ENCODE measurements at places on chromosomes 6 and 20.

- no peak for DNase-seq
Measured at GRCh38 chr6:656460-657252, at the start of gene HUS1B. TSS of gene HUS1B (minus strand) at chr6:657100. CDS start at chr6:656944, 156 bp downstream.

DNA sequence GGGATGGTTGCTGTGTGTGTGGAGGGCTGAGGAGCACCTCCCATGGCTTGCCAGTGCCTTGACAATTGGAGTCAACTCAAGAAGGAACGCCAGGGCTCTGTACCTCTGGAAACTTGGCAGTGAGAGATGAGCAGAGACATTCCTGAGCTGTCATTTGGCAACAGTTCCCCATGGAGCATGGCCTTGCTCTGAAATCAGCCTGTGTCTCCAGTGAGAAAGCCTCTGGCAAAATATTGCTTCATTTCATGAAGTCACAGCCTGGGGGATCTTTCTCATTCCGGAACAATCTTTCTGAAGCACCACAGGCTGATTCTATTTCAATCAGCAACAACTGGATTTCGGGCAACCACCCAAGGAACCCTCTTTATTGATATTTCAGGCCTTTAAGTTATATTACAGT is 52.2 kb upstream of the FNDC1 start:
- no peak for DNase-seq

DNA sequence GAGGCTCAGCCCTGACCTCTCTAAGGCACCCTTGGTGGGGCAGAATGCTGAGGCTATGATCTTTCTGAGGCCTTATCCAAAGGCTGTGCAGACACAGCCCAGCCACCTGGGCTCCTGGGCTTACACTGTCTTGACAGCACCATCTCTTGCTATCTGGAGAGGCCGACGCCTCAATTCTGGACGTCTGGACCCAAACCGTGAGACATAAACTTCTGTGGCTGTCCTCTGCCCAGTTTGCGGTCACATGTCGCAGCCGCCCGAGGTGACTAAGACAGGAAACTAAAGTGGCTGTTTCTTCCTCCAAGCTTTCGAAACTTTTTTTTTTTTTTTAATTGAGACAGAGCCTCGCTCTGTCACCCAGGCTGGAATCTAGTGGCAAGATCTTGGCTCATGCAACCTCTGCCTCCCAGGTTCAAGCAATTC is 49.3 kb downstream of the PRR18 start:
- no peak for DNase-seq

- DNase-seq: no peak
Measured at GRCh38 chr20:19114410-19114809, 98.0 kb upstream of the SLC24A3 start.

- no peak for DNase-seq
Measured at GRCh38 chr6:170404697-170405096, 98.1 kb downstream of the FAM120B start.

DNA sequence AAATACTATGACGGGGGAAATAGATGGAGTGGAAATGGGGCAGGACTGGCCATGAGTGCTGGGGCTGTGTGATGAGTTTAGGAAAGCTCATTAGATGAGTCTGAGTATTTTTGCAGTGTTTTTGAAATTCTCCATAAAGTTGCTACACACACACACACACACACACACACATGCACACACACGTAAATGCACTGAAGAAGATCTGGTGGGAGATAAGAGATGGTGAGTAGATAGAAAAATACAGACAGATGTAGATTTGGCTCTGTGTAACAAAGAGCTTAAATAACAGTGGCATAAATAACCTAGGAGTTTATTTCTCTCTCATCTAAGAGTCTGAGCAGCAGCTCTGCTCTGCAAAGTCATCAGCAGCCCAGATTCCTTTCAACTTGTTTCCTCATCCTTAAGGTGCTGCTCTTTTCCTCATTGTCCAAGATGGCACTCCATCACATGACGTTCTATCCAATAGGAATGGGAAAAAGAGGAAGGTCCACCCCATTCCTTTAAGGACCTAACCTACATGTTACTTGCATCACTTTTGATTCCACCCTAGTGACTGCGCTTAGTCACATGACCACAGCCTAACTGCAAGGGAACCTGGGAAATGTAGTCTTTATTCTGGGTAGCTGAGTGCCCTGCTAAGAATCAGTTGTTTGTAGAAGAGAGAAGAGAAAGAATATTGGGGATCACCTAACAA is 76.4 kb downstream of the EYA2 start:
- peak; percentile 35 for DNase-seq

Measured in GM13977 (cell line).